NCI-H345 (cell line): ENCODE measurements at places on chromosomes 4 and X.

DNA sequence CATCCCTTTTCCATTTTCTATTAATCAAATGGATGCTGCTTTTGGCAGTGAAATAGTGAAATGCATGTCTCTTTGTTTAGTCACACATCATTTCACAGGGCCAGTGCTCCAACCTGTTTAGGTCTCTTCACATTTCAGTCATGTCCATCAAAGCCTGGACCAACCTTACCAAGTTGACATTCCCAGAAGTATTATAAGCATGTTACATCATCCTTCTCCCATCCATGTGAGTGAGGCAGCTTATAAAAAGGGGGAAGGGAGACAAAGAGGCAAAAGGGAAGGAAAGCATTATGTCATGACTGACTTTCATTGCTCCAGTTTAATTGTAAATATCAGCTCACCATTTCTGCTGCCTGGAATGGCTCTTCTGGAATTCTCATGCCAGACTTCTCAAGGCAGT lies 94.4 kb downstream of the NWD2 start:
- DNase-seq = peak; percentile 79

DNA sequence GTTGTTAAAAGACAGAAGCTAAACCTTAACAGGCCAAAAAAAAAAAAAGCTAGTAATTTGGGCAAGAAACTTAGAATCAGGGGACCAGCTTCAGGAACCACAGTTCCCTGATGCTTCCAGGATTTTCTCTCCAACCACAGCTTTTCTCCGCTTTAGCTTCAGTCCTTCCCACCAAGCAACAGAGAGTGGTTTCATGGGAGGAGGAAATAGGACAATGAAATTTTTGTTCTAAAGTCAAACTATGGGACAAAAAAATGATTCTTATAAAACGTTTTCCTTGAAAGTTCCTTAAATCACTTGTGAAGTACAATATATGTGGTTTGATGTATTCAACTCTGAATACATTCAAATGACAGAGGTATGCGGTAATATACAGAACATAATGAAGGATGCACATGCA lies 71.0 kb upstream of the DHX15 start:
- no peak for DNase-seq

DNA sequence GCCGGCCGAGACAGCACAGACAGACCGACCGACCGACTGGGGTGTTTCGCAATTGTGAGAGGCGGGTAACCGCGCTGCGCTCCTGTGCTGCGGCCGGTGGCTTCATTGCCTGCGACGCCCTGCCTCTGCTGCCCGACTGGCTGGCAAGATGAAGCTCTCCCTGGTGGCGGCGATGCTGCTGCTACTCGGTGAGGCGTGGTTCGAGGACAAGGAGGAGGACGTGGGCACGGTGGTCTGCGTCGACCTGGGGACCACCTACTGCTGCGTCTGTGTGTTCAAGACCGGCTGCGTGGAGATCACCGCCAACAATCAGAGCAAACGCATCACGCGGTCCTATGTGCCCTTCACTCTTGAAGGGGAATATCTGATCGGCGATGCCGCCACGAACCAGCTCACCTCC lies 565.7 kb upstream of the SMIM31 start:
- no peak for DNase-seq

- no peak for DNase-seq
Measured at GRCh38 chr4:145218251-145218650, 37.9 kb upstream of the OTUD4 start.

- DNase-seq = no peak
Measured at GRCh38 chr4:76799718-76800117, 98.2 kb downstream of the SOWAHB start.

GRCh38 chr4:151665022-151665784 lies 95.6 kb downstream of the GATB start:
- DNase-seq = no peak

GRCh38 chrX:66632981-66633380 lies 5.9 kb downstream of the EDA2R start:
- DNase-seq = no peak

- DNase-seq = no peak
Measured at GRCh38 chr4:151488968-151489367, 80.0 kb downstream of the FHIP1A start.

GRCh38 chr4:95045429-95045828 lies 287.7 kb downstream of the BMPR1B start:
- no peak for DNase-seq
